Keratinocyte (primary cell): ENCODE measurements at places on chromosomes 5 and 9. TPM values are rescaled to one million over a fixed set of nuclear protein-coding genes. Genes with fewer than 3 reads are reported as not detected.

The CNTLN gene
- polyA plus RNA-seq, result 1.1 to 2.4 TPM (median 1.5 TPM) in 3 replicates

The XRCC4 gene
- polyA plus RNA-seq, result 5.0 to 10.9 TPM (median 5.6 TPM) in 3 replicates

The LCN9 gene
- not detected in 3 replicates for polyA plus RNA-seq

The EIF4E1B gene
- not detected in 3 replicates for polyA plus RNA-seq

The CDH10 gene
- polyA plus RNA-seq, result 0.15 to 0.67 TPM (median 0.26 TPM) in 3 replicates

The IL31RA gene
- 4.6 to 6.7 TPM (median 6.0 TPM) in 3 replicates for polyA plus RNA-seq

The AFAP1L1 gene
- polyA plus RNA-seq, result 3.6 to 5.0 TPM (median 4.6 TPM) in 3 replicates

The IL13 gene
- polyA plus RNA-seq, result not detected in 3 replicates

The ADGRD2 gene
- polyA plus RNA-seq, result 0.04 TPM in 1 of 3 replicates, not detected in the others

The ERP44 gene
- 10.9 to 17.6 TPM (median 15.2 TPM) in 3 replicates for polyA plus RNA-seq

The TPPP gene
- polyA plus RNA-seq, result 0.88 to 2.5 TPM (median 1.1 TPM) in 3 replicates

The UBAP2 gene
- 16.3 to 20.7 TPM (median 17.0 TPM) in 3 replicates for polyA plus RNA-seq

The MCTP1 gene
- 2.8 to 4.9 TPM (median 4.9 TPM) in 3 replicates for polyA plus RNA-seq

The SPAAR gene
- not detected in 3 replicates for polyA plus RNA-seq

The STK32A gene
- polyA plus RNA-seq, result 0.01 to 0.12 TPM in 2 of 3 replicates, not detected in the other

The FST gene
- polyA plus RNA-seq, result 139 to 557 TPM (median 276 TPM) in 3 replicates

The GHR gene
- polyA plus RNA-seq, result 1.1 to 2.0 TPM (median 1.8 TPM) in 3 replicates

The HAND1 gene
- not detected in 3 replicates for polyA plus RNA-seq

The ENTPD2 gene
- 0.52 to 1.3 TPM (median 0.65 TPM) in 3 replicates for polyA plus RNA-seq

The FBN2 gene
- polyA plus RNA-seq, result 21.8 to 40.5 TPM (median 30.1 TPM) in 3 replicates

The ZNF367 gene
- polyA plus RNA-seq, result 0.35 to 2.2 TPM (median 2.0 TPM) in 3 replicates

The GPSM1 gene
- polyA plus RNA-seq, result 2.5 to 8.1 TPM (median 3.3 TPM) in 3 replicates

The OSMR gene
- polyA plus RNA-seq, result 33.3 to 43.8 TPM (median 38.7 TPM) in 3 replicates

The NR4A3 gene
- polyA plus RNA-seq, result 0.13 to 0.16 TPM in 2 of 3 replicates, not detected in the other

The PLPPR1 gene
- 0.03 TPM in 1 of 3 replicates, not detected in the others for polyA plus RNA-seq

The PAPPA gene
- polyA plus RNA-seq, result 0.39 to 2.6 TPM (median 0.77 TPM) in 3 replicates

The SPATA31D4 gene
- polyA plus RNA-seq, result not detected in 3 replicates

The PRRT1B gene
- not detected in 3 replicates for polyA plus RNA-seq

The COL23A1 gene
- polyA plus RNA-seq, result 0.05 TPM in 1 of 3 replicates, not detected in the others

The PGM5 gene
- 0.18 TPM in 1 of 3 replicates, not detected in the others for polyA plus RNA-seq

The NIPAL4 gene
- polyA plus RNA-seq, result 8.2 to 12.6 TPM (median 10.3 TPM) in 3 replicates

The GRIA1 gene
- polyA plus RNA-seq, result not detected in 3 replicates

The PCDHA9 gene
- 0.01 TPM in 1 of 3 replicates, not detected in the others for polyA plus RNA-seq

The IFNB1 gene
- 0.07 TPM in 1 of 3 replicates, not detected in the others for polyA plus RNA-seq

The ADRB2 gene
- 29.4 to 39.7 TPM (median 36.3 TPM) in 3 replicates for polyA plus RNA-seq
